ENCODE measurements at places on chromosomes 16 and 17.

- DNase-seq: no peak
These were observed 47.8 kb upstream of the TBX2 start for GRCh38 chr17:61351745-61352407.

- DNase-seq: no peak
These were observed 70.1 kb upstream of the DOC2B start for GRCh38 chr17:251531-251930.

- DNase-seq: peak; percentile 89
These were observed 94.6 kb downstream of the RGS9 start for GRCh38 chr17:65231662-65232335.

- peak; percentile 91 for DNase-seq
These were observed 7.8 kb downstream of the PMP22 start for GRCh38 chr17:15257258-15257788.

GRCh38 chr16:10561425-10561824 is 19.0 kb downstream of the EMP2 start:
- DNase-seq: no peak

- DNase-seq: no peak
These were observed 560.3 kb upstream of the CDH8 start for GRCh38 chr16:62596584-62596983.

Measured in fibroblast of skin of scalp (primary cell).